ENCODE measurements at places on chromosomes 4 and X. TPM values are rescaled to one million over a fixed set of nuclear protein-coding genes. Genes with fewer than 3 reads are reported as not detected.

ADH1B gene
- polyA plus RNA-seq: 20.8 TPM

VCX3B gene
- 0.78 TPM for polyA plus RNA-seq

GABRQ gene
- polyA plus RNA-seq: 1.3 TPM

SPANXN2 gene
- not detected for polyA plus RNA-seq

HAND2 gene
- polyA plus RNA-seq: not detected

BLOC1S4 gene
- 11.7 TPM for polyA plus RNA-seq

GJB1 gene
- polyA plus RNA-seq: 49.7 TPM

BEX5 gene
- 10.4 TPM for polyA plus RNA-seq

CPLX1 gene
- polyA plus RNA-seq: 3.2 TPM

CCNB3 gene
- polyA plus RNA-seq: 0.99 TPM

UBL4A gene
- polyA plus RNA-seq: 25.9 TPM

MAGIX gene
- polyA plus RNA-seq: 2.7 TPM

ART3 gene
- polyA plus RNA-seq: 0.48 TPM

MID1IP1 gene
- polyA plus RNA-seq: 15.9 TPM

RBM47 gene
- 116 TPM for polyA plus RNA-seq

RPS6KA6 gene
- 19.8 TPM for polyA plus RNA-seq

DNA sequence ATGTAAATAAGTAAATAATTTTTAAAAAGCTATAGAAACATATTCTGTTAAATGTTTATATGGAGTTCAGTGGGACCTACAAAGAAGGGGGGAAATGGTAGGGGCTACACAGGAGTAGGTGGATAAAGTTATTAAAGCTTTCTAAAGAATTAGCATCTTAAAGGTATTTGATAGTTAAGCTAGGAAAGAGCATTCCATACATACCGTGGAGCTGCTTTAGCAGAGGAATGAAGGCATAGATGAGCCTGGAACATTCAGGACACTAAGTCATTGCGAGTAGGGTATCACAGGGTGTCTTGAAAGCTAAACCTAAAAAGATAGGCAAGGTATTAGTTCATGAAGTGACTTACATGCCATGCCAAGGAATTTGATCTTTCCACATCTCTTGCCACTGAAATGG lies 60.4 kb downstream of the SLC10A6 start:
- DNase-seq: no peak

GRCh38 chrX:151323054-151323453 lies 74.0 kb upstream of the VMA21 start:
- no peak for DNase-seq

- no peak for DNase-seq
Measured at GRCh38 chr4:98618680-98619079, 39.7 kb downstream of the TSPAN5 start.

- DNase-seq: no peak
Measured at GRCh38 chrX:17876135-17876534, 15.0 kb upstream of the RAI2 start.

- DNase-seq: no peak
Measured at GRCh38 chr4:88240297-88240714, 44.1 kb downstream of the PPM1K start.

GRCh38 chr4:110532901-110533589 lies 57.1 kb downstream of the ENPEP start:
- DNase-seq: no peak

- DNase-seq: no peak
Measured at GRCh38 chrX:153179131-153179530, at the start of gene MAGEA1. Gene MAGEA1, plus strand, starts transcription at chrX:153179284. Its CDS starts 3,106 bp downstream, at chrX:153182390.

DNA sequence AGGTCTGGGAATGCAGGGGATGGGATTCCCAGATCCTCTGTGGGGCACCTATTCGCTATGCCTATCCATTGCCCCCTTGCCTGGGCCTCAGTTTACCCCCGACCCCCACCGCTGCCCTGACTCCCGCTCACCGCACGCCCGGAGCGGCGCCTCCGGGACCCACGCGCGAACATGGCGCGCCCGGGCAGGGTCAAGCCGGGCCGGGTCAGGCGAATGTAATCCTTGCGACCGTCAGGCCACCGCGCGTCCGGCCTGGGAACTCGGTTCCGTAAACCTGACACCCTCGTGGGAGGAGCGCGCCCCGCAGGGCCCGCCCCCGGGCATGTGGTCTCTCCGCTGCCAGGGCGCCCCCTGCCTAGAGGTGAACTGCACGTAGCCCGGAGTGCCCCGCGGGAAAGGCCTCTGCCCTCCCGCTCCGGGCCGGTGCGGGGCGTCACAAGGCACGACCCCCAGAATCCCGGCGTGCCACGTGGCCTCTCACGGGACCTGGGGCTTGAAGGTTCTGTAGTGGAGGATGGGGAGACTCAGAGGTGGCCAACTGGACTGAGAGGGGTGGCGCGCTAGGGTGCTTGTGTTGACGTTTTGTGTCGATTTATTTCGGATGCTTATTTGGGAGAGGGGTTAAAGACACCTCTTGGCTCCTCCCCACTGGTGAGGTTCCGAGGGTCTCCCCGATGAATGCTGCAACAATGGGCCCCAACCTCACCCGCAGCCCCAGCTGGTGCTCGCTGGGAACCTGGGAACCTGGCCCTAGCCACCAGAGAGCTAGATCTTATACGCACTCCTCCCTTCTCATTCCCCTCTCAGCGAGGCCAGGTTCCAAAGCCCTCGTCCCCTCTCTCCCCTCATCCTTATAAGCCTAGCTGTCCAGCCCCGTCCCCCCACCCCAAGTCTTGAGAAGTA lies at the start of gene PRICKLE3:
Gene PRICKLE3 (minus strand): TSS at position 249 of the 903 bp plus-strand sequence. CDS start 76 bp downstream, at position 173.
- no peak for DNase-seq

DNA sequence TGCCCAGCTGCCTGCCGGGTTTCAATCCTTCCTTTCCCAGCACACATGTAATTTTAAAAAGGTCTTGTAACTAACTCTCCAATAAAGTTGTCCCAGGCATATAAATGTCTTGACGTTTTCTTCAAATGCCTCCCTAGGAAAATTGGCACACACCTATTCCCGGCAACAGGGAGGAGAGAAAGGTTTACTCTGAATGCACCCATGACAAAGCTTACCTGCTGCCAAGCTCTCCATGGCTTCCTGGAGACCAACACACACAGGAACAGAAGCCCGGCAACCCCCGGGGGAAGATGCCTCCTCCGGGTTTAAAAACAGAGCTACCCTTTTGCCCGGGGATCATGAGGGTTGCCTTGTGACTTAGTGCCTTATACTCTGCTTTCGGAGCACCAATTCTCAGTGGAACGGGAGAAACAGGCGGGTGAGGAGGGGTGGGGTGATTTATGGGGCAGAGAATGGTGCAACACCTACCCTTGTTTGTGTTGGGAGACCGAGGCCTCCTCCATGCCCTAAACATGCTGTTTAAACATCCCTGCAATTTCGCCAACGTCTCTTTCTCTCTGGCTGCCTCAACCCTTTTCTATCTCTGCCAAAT lies 4.8 kb upstream of the GYG2 start:
- no peak for DNase-seq

DNA sequence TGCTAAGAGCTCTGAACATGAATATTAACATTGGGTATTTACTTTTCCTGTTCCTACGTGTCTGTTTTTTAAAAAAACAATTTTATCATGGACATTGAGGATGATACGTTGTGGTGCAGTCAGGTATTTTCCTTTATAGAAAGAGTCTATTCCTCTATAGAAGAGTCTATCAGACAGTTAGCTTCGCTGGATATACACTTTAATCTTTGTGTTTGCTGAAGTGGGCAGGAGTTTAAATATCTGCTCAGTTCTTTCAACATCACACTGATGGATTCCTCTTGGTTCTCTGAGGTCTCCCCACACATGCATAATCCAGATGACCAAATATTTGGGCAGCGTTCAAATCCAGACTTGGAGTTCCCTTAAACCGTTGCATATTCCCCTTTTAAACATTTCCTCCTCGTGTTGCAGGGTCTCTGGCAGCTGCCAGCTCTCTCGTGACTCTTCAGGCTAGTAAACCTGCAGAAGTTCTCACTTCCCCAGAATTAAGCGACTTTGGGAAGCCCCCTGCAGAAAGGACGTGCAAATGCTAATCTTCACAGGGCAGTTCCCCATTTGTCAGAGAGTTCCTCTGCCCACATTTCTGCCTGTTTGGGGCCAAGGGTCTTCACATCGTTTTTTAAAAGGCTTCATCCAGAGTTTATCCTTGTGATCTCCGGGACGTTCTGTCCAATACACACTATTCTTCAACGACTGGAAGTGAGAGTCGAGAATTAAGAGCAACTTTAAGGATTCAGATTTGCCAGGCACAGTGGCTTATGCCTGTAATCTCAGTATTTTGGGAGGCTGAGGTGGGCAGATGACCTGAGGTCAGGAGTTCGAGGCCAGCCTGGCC lies 20.5 kb upstream of the DHRSX start:
- DNase-seq: no peak

DNA sequence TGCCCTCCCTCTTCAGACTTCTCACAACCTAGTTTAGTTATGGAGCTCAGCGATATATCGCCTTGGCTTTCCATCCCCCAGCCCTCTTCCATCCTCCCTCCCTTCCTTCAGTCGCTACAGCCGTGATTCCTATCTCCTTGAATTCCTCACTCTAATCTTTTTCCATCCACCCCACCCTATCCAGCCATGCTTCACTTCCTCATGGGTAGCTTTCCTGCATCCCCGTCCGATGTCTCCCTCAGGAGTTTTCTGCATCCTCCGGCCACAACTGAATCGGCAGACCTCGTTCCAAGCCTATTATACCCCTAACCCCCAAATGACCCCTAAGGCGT lies 456 bp downstream of the SNX12 start:
- no peak for DNase-seq

- DNase-seq: no peak
Measured at GRCh38 chrX:107628662-107629539, 591 bp downstream of the PRPS1 start.

GRCh38 chr4:26819478-26820095 lies 41.1 kb upstream of the STIM2 start:
- no peak for DNase-seq

DNA sequence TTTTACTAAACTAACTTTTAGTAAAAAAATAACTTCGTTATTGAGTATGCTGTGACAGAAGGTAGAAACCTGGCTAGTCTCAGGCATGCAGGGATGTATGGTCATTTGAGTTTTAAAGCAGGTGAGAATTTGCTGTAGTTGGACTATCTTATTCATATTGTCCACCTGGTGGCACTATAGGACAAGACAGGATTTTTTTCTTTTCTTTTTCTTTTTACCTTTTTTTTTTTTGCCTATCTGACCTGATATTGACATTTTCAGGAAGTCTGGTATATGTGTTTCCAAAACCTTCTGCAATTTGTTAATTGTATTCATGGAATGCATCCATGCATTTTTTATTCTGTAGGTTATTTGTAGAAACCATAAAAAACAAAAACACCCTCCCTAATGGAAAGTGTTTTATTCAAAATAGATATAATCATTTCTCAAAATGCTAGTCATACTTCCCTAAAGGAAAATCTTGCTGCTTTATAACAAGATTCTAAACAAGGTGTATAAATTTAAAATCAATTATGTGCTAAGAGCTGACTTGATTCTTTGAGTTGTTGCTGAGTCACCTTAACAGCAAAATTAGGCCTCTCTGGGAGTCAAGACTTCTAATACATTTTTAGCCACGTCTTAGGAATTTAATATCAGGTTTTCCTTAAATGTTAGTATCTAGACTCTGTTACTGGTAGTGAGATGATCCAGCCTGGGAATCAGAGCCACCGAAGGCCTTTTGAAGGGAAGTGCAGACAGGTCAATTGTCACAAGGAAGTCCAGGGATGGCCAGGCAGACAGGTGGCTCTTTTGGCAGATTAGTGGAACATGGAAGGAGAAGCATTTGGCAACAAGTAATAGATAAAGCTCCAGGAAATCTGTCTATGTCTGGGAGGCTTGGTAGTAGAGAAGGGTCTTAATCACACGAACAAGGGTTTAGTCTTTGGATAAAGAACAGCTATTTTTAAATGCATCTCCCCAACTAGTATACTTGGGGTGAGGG lies 201.3 kb upstream of the GNPDA2 start:
- peak; percentile 15 for DNase-seq

DNA sequence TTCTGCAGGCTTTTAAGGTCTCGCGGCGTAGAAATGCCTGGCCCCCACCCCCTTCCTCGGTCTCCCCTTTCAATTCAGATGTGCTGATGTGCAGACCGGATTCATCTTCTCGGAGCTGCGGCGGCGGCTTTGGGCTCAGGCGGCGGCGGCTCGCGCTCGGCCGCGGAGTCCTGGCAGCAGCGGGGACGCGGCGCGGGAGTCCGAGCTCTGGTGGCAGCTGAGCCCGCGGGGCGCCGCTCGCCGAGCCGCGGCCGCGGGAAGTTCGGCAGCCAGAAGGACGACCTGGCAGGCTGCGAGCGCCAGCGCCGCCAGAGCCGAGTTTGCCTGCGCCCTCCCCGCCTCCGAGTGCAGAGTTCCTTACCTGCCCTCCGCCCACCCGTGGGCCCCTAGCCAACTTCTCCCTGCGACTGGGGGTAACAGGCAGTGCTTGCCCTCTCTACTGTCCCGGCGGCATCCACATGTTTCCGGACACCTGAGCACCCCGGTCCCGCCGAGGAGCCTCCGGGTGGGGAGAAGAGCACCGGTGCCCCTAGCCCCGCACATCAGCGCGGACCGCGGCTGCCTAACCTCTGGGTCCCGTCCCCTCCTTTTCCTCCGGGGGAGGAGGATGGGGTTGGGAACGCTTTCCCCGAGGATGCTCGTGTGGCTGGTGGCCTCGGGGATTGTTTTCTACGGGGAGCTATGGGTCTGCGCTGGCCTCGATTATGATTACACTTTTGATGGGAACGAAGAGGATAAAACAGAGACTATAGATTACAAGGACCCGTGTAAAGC lies 448 bp downstream of the TLL1 start:
- no peak for DNase-seq
